Stimulated activated CD4-positive, alpha-beta T cell treated with anti-CD3 and anti-CD28 coated beads, Interleukin-12 subunit alpha, Interleukin-12 subunit beta, amount 100 ng/mL, for 48 hours (primary cell): ENCODE measurements at places on chromosomes 16 and 17.

- DNase-seq, result no peak
These were observed 21.4 kb downstream of the WSB1 start for GRCh38 chr17:27315322-27315721.

GRCh38 chr16:90042946-90043514 lies 23.8 kb upstream of the DBNDD1 start:
- DNase-seq, result no peak

DNA sequence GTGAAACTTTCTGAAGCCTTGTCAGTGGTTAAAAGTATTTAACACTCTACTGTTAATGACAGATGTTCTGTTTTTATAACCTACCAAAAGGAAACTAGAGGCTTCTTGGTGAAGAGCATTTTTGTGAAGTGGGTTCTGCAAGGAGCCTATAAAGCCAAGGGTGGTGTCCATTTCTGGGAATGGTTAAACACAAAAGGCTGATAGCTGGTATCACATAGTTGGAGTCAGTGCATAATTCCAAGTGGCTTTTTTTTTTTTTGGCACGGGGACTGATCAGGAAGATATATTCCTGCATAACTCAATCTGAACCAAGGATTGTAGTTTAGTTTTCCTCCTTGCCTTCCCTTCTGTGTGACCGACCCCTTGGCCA lies 27.6 kb upstream of the KPNB1 start:
- DNase-seq, result no peak

- DNase-seq, result no peak
These were observed 2180.1 kb downstream of the TP53TG3F start for GRCh38 chr16:35639233-35640205.
